ENCODE measurements at places on chromosomes 5 and 9. TPM values are rescaled to one million over a fixed set of nuclear protein-coding genes. Genes with fewer than 3 reads are reported as not detected.

FOXD4 gene
- 0.14 TPM for total RNA-seq

DNA sequence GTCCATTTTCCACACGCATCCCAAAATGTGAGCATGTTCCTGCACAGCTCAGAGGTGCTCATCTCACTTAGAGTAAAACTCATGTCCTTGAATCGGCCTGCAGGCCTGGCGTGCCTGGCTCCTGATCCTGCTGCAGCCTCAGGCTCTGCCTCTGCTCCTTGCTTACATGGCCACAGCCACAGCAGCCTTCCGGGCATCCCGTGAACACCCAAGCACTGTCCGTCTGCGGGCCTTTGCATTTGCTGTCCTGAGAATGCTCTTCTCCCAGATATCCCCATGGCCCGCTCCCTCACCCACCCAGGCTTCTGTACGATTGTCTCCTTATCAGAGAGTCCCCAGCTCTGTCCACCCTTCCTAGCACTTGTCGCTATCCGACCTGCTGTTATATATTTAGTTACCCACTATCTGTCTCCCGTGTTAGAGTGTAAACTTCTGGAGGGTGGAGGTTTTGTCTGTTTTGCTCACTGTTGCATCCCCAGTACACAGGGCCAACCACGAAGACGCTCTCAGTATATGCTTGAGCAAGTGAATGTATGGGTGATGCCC, 21.9 kb downstream of the FGF18 start:
- no peak for DNase-seq

NUTM2G gene
- not detected for total RNA-seq

GRCh38 chr9:88759364-88759763, 224.4 kb downstream of the NXNL2 start:
- DNase-seq, result no peak

Measured in NCI-H460 (cell line).